ENCODE measurements at places on chromosomes 7 and 10.

GRCh38 chr7:139118234-139118804, 8.8 kb upstream of the ZC3HAV1 start:
- DNase-seq = no peak

- no peak for DNase-seq
Observed at GRCh38 chr7:142405122-142405765, 147.4 kb upstream of the PRSS58 start.

DNA sequence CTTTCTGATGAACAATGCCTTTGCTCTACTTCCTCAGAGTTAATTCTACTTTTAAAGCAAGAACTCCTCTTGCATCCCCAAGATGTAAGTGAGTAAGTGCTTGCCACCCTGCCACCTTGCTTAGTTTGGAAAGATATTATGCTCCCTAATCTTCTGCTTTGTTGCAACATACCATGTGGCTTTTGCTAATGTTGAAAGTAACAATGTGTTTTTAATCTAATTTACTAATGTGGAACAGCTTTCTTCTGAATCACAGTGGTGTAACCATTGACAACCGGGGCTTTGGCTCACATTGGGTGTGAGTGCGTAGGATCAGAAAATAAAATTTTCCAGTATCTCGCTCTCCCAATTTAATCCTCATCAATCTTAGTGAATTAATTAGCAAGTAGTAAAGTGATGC, 254.1 kb upstream of the PTER start:
- no peak for DNase-seq

DNA sequence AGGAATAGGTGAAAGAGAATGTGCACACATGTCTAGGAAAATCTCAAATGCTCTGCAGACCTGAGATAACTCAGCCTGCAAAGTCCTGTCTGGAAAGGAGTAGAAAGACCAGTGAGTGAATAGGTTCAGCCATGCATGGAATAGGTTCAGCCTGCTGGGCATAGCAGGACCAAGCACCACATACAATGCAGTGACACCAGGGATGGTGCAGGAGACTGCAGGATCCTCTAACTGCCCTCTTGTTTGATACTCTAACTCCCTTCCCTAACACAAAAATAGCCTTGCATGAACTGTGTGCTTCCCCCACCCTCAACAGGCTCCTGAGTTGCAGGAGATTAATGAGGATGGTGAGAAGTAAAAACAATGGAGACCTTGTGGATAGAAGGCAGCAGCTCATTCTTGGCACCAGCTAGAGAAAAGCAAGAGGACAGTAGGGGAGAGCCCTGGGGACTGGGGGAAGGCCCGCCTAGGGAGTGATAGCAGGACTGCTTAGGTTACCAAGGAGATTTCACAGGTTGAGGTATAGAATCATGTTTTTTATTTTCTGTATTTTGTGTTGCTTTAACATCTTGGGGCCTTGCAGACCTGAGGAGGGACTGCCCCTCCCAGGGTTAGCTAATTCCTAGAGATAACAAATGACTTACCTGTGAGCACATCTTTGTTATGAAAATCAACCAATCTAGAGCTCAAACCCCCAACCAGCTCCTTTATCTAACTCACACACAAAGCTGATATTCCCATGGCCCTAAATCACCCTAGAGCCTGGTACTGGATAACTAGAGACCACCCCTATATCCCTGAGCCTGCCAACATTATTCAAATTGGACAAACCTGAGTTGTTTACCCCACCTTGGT, 187.8 kb downstream of the PLPP4 start:
- DNase-seq = no peak

DNA sequence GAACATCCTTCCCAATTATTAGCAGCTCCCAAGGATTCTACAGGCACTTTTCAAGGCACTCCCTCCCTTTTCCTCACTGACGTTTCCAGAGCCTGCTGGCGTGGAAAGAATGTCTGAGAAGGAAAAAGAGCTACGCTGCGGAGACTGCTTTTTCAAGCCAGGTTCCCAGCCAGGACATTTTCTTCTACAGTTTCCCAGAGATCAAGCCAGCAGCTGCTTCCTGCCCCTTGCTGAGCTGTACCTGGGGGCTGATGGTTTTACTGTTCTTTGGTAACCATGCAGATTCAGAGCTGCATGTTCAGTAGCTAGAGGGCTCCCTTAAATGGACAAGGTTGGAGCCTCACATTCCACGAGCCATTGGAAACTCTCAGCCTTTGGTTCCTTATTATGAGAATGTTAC, 133.4 kb downstream of the EVX1 start:
- DNase-seq = no peak

- no peak for DNase-seq
Observed at GRCh38 chr10:125101049-125101448, 59.3 kb downstream of the CTBP2 start.

DNA sequence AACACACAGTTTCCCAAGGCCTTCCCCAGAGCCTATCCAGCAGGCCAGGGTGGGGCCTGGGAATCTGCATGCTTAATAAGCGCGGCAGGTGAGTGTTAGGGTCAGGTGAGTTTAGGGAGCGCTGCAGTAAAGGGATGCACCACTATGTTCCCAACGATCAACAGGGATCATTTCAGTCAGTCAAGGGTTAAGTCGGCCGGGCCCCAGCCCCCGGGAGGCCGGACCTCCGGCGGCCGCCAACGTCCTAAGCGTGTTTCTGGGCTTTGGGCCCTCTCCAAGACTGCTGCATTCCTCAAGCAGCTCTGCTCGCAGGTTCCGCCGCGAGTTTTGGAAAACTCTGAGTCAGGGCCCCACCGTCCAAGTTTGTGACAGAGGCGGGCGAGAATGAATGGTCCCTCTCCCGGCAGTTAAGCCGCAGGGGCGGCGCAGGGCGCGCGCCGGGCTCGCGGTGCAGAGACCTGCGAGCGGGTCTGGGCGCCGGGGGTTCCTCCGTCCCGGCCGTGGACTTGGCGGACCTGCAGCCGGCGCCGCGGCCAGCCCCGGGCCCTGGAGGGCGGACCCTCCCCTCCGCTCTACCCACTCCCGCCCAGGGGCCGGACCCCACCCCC, 81.6 kb downstream of the ARHGAP22 start:
- DNase-seq = no peak

DNA sequence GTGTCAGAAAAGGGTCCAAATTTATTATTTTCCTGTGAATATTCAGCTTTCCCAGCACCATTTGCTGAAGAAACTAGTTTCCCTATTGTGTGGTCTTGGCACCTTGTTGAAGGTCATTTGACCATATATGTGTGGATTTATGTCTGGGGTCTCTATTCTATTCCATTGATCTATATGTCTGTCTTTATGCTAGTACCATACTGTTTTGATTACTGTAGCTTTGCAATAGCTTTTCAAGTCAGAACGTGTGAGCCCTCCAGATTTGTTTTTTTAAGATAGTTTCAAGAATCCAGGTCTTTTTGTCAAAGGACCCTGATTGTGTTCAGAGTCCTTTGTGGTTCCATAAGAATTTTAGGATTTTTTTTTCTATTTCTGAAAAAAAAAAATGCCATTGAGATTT, 79.0 kb upstream of the WAC start:
- DNase-seq = no peak

- no peak for DNase-seq
Observed at GRCh38 chr10:84343831-84344230, 15.4 kb downstream of the CCSER2 start.

DNA sequence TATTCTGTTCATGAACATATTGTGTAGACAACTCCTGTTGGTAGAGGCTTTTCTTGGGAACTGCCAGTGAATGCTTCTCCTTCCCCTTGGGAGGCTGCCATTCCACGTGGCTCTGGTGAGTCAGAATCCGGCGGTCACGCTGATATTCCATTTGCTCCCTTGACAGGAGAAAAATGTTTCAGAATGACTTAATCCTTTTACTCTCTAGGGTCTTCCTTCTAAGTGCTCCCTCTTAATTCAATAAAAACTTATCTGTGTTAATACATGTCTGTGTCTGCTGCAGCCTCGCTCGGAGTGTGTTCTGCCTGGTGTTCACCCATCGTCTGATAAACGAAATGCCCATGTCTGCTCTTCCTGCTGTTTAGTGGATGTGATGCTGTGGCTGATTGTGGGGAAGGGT, 278.6 kb downstream of the ARHGAP12 start:
- no peak for DNase-seq

DNA sequence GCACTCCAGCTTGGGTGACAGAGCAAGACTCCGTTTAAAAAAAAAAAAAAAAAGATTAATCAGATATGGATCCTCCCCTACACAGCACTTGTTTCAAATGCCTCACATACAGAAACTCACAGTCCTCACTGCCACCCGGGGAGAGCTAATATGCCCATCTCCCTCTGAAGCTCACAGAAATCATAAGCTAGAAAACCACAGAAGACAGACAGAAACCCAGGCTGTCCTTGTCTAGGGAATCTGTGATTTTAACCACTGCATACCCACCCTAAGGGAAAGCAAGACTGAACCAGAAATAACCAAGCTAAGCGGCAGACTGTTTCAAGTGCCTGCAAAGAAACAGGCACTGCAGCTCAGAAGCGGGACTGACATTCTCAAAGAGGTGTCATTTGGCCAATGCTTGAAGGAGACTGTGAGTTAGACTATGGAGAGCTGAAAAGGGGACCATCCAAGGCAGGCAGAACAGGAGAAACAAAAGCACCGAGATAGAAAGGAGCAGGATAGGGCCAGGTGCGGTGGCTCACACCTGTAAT, 37.6 kb downstream of the SLC37A3 start:
- DNase-seq = no peak

DNA sequence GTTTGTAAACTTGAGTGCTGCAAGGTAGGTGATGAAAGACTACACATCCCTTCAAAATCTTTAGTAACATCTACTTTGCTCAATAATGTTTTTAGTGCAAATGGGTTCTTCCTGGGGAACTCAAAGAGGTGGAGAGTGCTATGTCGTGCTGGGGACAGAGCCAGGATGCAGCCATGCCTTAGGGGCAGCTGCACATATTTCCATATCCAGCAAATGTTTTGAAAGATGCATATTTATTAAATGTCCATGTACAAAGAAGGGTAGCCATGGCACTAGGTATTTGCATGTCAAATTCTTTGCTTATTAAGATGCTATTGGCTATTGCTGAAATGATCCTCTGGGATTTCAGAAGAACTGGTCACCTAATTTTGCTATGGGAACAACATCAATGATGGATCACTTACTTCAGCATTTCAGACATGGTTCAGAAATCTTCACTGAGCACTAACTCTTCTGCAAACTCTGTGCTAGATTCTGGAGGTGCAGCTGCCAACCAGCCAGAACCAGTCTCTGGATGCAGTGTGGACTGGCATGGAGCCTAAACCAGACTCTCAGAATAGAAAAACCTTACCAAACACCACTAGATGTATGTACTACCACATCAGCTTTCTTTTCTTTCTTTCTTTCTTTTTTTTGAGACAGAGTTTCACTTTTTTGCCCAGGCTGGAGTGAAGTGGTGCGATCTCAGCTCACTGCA, 31.7 kb upstream of the DNMBP start:
- DNase-seq = no peak

DNA sequence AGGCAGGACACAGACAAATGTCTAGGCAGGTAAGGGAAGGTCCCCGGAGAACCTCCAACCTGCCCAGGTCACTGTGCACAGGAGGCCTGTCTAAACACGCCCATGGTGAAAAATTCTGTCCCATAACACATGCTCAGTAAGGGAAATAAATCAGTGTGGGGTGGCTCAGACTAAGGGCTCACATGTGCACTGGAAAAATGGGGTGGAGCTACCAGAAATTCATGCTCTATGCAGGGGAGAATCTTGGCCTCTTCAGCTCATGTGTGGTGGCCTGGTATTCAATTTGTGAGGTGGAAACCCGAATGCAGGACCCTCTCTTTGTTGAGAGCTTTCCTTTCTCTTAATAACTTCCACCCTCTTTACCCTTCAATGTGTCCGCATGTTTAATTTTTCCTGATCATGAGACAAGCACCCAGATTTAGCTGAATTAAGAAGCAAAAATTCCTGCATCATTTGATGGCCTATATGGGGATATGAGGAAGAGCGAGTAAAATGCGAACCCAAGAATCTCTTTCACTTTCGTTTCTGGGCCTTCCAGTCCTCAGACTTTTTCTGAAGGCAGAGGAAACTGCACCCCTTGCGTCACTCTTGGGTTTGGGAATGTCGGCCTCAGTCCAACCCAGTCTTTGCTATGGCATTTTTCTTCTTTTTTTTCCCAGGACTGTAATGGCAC, 163.2 kb downstream of the DGKB start:
- no peak for DNase-seq

DNA sequence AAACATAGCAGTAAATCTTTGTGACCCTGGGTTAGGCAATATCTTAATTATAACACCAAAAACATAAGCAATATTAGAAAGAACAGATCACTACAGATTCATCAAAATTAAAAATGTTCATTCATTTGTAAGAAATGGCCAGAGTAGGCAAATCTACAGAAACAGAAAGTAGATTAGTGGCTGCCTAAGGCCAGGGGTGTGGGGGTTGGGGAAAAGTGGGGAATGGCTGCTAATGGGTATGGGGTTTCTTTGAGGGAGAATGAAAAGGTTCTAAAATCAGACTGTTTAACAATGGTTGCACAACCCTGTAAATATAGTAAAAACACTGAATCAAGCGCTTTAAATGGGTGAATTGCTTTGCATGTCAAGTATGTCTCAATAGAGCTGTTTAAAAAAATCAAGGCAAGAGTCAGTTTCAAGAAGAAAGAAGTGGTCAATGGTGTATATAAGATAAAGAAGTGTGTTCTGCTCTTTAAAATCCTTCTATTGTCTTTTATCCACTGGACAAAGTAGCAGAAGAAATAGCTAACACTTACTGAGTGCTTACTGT, 42.6 kb downstream of the CDK6 start:
- DNase-seq = no peak

DNA sequence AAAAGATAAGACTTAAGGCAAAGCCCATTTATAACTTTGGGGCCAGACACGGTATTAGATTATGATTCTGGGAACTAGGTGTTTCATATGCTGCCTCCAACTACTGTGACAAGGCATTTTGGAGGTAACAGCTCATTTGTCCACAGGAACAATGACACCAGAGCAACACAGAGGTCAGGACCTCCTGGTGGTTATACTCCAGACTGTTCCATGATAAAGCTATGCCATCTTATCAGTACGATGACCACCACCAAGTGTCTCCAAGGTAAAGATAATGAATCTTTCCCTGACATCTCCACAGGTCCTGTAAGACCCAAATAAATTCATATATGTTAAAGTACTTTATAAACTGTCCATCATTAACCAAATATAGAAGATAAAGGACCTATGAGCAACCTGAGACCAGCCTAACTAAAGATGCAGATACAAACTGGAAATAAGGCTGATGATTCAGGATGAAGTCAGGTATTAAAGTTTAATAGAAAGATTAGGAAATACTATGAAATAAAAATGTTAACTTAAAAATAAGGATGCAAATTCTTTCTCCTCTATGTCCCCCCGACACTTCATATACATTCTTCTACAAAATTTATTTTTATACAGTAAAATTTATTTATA, 26.2 kb downstream of the CUL2 start:
- no peak for DNase-seq

- DNase-seq = no peak
Observed at GRCh38 chr7:51645702-51646298, 329.2 kb upstream of the COBL start.

All from T-helper 9 cell (primary cell).